ENCODE measurements at places on chromosomes 16 and 17.

DNA sequence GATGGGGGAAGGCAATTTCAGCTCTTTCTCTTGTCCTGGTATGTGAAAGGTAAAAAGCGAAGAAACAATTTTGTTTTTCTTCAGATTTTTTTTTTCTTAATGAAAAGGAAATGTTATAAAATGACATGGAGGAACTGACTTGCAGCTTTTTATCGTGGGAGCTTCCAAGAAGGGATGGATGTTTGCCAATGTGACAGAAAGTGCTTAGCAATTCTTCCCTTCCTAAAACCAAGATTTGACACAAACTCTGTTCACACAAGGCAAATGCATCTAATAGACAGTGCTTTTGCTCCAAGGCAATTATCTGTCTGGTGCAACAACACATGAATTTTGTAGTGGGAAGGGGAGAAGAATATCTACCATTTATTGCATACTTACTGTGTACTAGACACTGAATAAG is 988.5 kb downstream of the CDH11 start:
- no peak for DNase-seq

GRCh38 chr17:4014148-4014927 is 50.1 kb upstream of the ATP2A3 start:
- no peak for DNase-seq

GRCh38 chr17:3598078-3598477 is 11.1 kb downstream of the TRPV1 start:
- DNase-seq: no peak

- DNase-seq: no peak
Measured at GRCh38 chr16:23863511-23864422, 28.0 kb downstream of the PRKCB start.

- DNase-seq: no peak
Measured at GRCh38 chr16:89039756-89040155, 53.9 kb upstream of the ACSF3 start.

DNA sequence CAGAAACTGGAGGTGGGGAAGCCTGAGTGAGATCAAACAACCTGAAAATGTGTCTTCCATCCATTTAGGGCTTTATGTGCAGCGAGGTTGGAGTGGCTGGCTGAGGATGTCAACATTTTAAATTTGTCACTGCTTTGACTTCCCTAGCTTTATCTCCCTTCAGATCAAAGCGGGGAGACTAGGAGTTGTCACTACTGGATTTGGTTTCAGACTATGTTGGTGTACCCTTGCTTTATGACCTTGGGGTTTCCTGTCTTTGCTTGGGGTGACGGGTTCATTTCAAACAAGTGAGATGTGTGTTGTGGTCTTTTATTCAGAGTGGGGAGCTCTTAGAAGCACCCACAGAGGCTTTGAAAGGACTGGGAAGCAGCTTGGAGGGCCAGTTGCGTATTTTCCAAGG is 25.6 kb downstream of the MSI2 start:
- DNase-seq: no peak

- no peak for DNase-seq
Measured at GRCh38 chr16:22369221-22369811, 5.1 kb downstream of the CDR2 start.

DNA sequence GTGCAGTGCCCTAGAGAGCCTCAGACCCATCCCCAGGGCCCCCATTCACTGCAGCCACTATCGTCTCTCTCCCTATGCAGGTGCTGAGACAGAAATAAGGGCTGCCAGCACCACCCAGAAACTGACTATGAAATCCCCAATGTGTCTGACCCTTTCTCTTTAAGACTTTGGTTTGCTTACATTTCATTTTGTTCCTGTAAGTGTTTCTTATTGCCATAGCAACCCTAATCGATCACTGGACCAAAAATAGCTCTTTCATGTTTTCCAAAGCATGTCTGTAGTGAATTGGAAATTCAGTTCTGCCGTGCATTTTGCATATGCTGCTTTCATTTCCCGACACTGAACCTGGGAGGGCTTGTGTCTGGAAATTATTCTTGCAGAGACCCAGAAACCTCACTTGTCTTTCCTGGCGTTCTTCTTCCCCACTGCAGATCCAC is 148.7 kb upstream of the NOL11 start:
- no peak for DNase-seq

GRCh38 chr17:80426671-80427326 is 11.8 kb downstream of the ENDOV start:
- peak; percentile 81 for DNase-seq

DNA sequence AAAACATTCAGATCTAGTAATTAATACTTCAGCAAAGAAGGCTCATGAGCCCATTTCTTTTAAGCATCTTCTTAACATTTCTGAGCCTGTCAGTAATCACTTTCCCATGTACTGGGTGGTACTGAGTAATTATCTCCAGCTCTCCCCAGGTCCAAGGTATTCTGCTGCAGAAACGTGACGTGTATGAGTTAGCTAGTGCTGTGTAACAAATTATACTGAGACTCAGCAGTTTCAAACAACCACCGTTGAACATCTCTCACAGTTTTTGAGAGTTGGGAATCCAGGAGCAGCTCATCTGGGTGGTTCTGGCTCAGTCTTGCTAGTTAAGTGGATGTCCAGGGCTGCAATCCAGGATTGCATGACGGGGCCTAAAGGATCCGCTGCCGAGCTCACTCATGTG is 25.2 kb downstream of the C16orf95 start:
- no peak for DNase-seq

DNA sequence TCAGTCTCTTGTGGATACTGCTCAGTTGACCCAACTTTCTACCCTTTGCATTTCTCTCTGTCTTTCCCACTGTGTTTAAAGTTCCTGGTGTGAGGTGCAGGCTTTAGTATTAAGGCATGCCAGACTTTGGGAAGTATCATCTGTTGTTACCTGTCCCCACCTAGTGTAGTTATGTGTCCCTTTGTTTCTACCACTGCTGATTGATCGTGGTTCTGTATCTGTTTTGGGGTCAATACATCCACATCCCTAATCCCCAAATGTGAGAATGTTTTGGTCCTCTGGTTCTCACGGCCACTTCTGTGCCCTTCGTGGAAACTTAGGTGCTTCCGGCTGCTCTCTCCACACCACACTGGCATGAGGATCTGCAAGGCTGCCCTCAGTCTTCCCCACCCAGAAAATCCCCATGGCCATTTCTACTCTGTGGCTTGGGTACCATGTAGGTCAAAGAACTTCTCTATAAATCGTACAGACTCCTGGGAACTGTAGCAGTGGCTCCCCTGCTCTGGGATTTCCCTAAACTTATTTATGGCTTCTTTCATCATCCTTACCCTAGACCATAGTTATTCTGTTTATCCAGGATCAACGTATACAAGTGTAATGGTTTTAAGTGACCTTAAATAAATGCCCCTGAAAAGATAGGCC is 443.2 kb downstream of the XYLT1 start:
- DNase-seq: no peak

DNA sequence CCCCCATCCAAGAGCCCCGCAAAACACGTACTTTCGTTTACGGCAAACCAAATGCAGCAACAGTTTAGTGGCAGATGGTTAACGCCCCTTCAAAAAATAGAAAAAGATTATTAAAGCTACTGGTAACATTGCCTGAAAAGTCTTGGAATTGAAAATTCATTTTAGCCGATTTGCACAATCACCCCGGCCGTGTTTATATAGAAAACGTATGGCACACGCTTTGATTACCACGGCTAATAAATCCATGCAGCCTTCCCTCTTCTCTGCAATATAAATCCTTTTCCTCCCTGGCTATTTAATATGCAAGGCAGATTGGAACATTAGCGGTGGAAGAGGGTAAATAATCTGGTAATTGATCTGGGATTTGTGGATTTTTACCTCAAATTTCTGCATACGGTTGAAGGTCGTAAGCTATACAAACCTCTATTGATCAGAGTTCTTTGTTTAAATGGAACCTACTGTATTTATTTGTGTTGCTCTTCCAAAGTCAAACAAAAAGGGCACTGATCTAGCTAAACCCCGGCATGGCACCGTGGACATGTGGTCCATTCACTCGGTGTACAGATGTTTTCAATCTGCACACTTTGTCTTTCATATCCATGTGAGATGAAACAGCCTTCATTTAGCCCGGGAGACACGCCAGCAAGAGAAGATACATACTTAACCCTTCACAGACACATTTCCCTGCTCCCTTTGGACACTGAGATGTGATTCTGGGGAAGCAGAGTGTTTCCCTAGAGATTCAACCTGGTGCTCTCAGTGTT is 238.1 kb upstream of the MAF start:
- DNase-seq: no peak

DNA sequence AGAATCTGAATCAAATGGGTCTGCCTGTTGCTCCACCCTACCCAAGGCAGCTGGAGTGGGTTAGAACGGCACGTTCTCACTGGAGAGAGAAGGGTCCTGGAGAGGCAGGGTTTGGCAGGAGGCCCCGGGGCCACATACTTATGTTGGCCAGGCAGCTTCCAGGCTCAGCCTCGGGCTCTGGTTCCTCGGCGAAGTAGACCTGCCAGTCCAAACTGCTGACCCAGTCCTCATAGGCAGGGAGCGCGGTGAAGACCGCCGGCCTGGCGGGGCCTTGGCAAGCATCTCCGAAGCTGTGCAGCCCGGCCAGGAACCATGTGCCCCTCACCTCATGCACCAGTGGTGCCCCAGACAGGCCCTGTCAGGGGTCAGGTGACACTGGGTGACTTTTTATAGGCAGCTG is 4.8 kb downstream of the PRSS53 start:
- no peak for DNase-seq

GRCh38 chr16:89374393-89374960 is 115.9 kb downstream of the ANKRD11 start:
- DNase-seq: no peak

- no peak for DNase-seq
Measured at GRCh38 chr16:9119795-9120194, 28.4 kb downstream of the HAPSTR1 start.

- DNase-seq: no peak
Measured at GRCh38 chr16:19417640-19418039, at the start of gene TMC5. TMC5 (plus strand) TSS chr16:19417883; CDS start chr16:19440039, 22,156 bp downstream.

DNA sequence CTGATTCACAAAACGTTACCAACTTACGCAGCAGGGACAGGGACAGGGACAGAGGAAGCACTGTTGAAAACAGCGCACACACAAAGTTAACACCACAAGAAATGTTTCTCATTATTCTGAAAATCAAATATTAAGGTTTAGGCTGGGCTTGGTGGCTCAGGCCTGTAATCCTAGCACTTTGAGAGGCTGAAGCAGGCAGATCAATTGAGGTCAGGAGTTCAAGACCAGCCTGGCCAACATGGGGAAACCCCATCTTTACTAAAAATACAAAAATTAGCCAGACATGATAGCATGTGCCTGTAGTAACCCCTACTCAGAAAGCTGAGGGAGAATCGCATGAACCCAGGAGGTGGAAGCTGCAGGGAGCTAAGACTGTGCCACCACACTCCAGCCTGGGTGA is 4.2 kb downstream of the CYTH1 start:
- no peak for DNase-seq

DNA sequence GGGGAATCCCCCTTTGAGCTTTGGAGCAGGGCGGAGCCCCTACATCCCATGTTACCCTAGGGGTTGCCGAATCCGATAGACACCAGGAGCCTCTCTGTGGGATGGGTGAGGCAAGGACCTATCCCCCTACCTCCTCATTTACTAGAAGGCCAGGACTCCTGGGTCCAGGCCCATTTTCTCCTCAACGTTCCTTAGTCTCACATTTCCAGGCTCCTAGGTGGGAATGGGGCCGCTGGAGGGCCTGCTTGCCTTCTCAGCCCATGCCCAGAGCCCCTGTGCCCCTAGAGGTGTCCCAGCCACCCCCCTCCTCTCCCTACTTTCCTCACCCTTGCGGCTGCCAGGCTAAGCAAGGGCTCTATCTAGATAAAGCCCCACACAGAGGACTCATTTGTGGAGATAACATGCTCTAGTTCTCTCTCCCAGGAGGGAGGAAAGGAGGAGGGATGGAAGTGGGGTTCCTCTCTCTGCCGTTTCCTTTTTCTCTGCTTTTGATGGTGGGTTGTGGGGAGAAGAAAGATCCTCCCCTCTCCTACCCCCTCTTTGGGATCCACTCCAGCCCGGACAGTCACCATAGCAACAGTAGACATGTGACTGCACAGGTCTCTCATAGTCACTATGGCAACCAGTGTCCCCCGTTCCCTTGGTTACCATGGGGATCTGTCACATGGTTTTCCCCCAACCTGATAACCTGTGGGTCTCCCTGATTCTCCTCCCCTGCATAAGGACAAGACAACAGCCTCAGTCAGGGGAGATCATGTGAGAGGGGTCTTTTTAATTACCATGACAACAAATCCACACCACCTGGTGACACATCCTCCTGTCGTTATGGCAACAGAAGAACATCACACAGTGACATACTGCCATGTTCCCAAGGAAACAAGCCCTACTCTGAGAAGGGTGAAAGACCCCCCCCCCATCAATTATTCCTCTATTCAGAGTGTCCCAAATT is 5.2 kb downstream of the CACNA1G start:
- DNase-seq: no peak

GRCh38 chr17:6913608-6914443 is 82.0 kb upstream of the ALOX12 start:
- peak; percentile 65 for DNase-seq

DNA sequence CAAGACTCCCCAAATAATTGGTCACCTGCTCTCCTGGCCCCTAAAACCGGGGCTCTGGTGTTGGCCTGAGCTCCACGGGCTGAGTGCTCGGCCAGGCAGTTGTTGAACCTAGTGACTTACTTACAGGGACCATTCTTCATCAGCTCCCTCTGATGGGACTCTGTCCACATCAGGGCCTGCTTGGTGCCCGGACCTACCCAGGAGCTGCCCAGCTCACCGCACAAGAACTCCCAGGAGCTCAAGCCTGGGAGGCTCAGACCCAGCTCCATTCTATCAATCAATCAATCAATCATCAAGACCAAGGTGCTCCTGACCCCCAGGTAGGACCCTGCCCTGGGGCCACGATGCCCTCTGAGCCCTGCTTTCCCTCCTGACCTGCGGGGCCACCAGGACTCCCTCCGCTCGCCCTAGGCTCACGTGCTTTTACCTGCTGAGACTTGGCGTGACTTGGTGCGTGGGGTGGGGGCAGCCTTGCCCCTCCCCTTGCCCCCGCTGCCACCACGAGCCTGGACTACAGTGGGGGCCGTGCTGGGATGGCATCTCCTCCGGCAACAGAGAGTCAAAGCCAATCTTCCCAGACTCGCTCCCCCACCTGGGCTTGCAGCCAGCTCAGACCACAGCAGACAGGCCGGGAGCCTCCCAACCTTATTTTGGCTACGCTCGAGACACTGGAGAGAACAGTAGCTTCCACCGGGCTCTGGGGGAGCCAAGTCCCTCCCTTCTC is 15.7 kb downstream of the IL34 start:
- DNase-seq: no peak

GRCh38 chr17:63644846-63645245 is 22.6 kb downstream of the MAP3K3 start:
- DNase-seq: no peak

GRCh38 chr17:65099941-65100315 is 37.2 kb upstream of the RGS9 start:
- peak; percentile 86 for DNase-seq
